HCT116 (cell line): ENCODE measurements at places on chromosomes 3 and 15.
A peak's percentile ranks its signal among the peaks of the same experiment; 100 is the strongest.

DNA sequence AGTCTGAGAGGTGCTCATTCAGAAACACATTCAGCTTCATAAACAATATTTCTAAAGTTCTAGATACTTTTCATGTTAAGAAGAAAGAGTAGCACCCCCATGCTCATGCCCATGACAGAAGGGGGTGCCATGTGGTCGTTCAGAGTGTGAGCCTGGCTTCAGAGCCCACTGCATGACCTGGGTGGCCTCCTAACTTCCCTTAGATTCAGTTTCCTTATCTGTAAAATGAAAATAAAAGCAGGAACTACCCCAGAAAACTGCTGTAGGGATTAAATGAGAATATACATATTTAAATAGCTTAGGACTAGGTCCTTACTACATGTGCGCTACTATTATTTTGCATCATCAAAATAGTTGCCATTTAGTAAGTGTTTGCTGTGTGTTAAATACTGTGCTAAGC is 69.2 kb downstream of the ABHD5 start:
- H3K36me3 ChIP-seq = no peaks in the 10 kb centered on the region
- H3K27ac ChIP-seq = no peak overlapping the region
- H3K4me3 ChIP-seq = no peak overlapping the region
- no peaks in the 10 kb centered on the region for H3K27me3 ChIP-seq
- DNase-seq = no peak
- no peaks in the 10 kb centered on the region for H3K4me1 ChIP-seq

GRCh38 chr3:106197532-106198194 is 328.9 kb upstream of the CBLB start:
- no peaks in the 10 kb centered on the region for H3K36me3 ChIP-seq
- H3K27ac ChIP-seq = no peak overlapping the region
- H3K27me3 ChIP-seq = no peaks in the 10 kb centered on the region
- no peak for DNase-seq

GRCh38 chr3:71244153-71244825 is 339.2 kb downstream of the FOXP1 start:
- no peak overlapping the region for H3K4me3 ChIP-seq
- no peaks in the 10 kb centered on the region for H3K36me3 ChIP-seq
- no peak for DNase-seq
- H3K4me1 ChIP-seq = no peaks in the 10 kb centered on the region
- H3K27me3 ChIP-seq = peaks cover 2% of the 10 kb centered on the region; the same call in 1 of the 2 replicates
- H3K27ac ChIP-seq = no peak overlapping the region

- DNase-seq = no peak
- H3K4me3 ChIP-seq = peak within 1 kb of the TSS; percentile 37
- H3K27ac ChIP-seq = no peak within 1 kb of the TSS
- H3K36me3 ChIP-seq = no peaks in the 10 kb centered on the region
- peaks cover 33% of the 10 kb centered on the region for H3K4me1 ChIP-seq
- H3K27me3 ChIP-seq = peaks cover 5% of the 10 kb centered on the region; the same call in 1 of the 2 replicates
Observed at GRCh38 chr3:86990734-86991481, at the start of gene VGLL3. Gene VGLL3 (minus strand): TSS chr3:86991149. CDS start chr3:86990743, 406 bp downstream.

DNA sequence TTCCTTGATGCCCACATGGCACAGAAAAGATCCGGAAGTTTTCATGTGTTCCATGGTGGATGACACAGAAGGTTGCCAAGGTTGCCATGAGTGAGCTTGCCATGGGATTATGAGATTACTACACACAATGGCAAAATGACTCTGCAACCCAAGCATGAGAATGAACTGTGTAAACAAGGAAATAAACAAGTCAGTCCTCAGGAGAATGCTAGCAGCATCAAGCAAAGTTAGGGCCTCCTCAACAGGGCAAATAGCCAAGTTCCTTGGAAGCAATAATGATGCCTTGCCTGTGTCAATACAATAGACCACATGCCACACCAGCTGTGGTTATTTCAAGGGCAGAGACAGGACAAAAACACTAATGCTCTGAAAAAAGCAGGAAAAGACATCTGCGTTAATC is 41.8 kb downstream of the AQR start:
- H3K4me1 ChIP-seq = no peaks in the 10 kb centered on the region
- no peaks in the 10 kb centered on the region for H3K27me3 ChIP-seq
- H3K4me3 ChIP-seq = no peak overlapping the region
- DNase-seq = no peak

DNA sequence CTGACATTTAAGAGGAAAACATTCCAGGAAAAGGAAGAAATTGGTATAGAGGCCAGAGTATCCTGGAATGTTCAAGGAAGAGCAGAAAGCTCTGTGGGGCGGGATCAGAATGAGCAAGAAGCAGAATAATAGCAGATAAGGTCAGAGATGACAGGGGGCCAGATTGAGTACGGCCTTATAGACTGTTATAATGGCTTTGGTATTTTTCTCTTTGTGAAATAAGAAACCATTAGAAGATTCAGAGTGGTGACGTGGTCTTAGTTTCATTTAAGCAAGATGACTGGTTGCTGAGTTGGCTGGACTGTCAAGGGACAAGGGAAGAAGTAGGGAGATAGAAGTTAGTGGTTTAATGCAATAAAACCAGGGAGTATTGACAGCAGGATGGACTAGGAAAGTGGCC is 218.3 kb upstream of the SOX2 start:
- no peak overlapping the region for H3K27ac ChIP-seq
- H3K4me1 ChIP-seq = no peaks in the 10 kb centered on the region
- DNase-seq = no peak
- peaks cover 33% of the 10 kb centered on the region for H3K27me3 ChIP-seq
- H3K4me3 ChIP-seq = no peak overlapping the region

GRCh38 chr3:42660131-42660715 is 6.7 kb downstream of the ZBTB47 start:
- DNase-seq = no peak
- H3K4me1 ChIP-seq = peaks cover 16% of the 10 kb centered on the region
- no peak overlapping the region for H3K27ac ChIP-seq
- H3K4me3 ChIP-seq = no peak overlapping the region
- H3K36me3 ChIP-seq = no peaks in the 10 kb centered on the region

DNA sequence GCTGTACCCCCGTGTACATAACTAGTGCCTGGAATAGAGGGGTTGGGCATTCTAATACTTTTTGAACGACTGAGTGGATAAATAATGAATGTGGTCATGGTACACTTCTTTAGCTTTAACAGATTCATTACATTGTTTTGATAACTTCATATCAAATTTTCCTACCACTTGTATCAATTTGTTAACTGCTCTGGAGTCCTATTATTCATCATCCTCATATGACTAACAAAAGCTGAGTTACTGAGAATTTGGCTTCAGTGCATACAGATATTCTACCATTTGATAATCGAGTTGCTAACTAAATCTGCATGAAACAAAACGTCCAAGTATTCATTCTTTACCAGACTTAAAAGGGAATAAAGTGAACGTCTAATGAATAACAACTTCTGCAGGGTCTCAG is 31.7 kb downstream of the FRMD5 start:
- H3K36me3 ChIP-seq = no peaks in the 10 kb centered on the region
- peak overlapping the region; percentile 15; the same call in 1 of the 2 replicates for H3K27ac ChIP-seq
- H3K27me3 ChIP-seq = no peaks in the 10 kb centered on the region
- H3K4me3 ChIP-seq = no peak overlapping the region
- H3K4me1 ChIP-seq = peaks cover 33% of the 10 kb centered on the region

DNA sequence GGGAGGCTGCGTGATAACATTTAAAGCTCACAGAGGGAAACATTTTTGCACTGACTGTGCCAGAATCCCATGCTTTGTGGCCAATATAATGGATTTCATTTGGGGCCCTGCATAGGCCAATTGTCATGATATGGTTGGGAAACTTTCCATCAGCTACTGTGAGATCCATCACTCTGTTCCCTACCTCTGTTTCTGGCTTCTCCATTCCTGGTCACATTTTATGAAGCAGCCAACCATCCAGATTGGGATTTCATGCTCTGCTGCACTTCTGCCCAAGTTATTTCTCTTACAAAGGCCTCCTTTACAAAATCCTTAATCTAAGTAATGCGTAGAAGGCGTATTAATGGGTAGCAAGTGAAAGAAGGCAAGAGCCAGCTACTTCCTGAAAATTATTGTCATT is 221.1 kb downstream of the LRTM1 start:
- H3K4me3 ChIP-seq = no peak overlapping the region
- H3K36me3 ChIP-seq = no peaks in the 10 kb centered on the region
- no peaks in the 10 kb centered on the region for H3K4me1 ChIP-seq
- no peak overlapping the region for H3K27ac ChIP-seq
- DNase-seq = no peak

DNA sequence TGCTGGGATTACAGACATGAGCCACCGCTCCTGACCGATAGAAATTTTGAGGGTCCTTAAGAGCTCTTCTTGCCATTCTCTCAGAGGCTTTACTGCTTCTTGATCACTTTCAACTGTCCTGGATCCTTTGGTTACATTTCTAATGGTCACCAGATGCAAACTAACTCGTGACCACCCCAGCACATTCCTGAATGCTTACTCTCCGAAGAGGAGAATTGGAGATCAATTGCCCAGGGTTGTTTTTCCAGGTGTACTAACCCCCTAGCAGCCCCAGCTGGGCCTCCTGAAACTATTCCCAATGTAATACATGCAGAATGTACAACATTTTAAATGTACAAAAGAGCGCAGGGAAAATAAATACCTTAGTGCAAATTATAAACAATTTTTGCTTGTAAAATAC is 65.1 kb upstream of the TBL1XR1 start:
- no peak for DNase-seq
- H3K27me3 ChIP-seq = no peaks in the 10 kb centered on the region
- 0 out of 2 replicates have a peak, but pooled peaks cover 7% of the 10 kb centered on the region for H3K4me1 ChIP-seq
- H3K27ac ChIP-seq = no peak overlapping the region

- no peaks in the 10 kb centered on the region for H3K4me1 ChIP-seq
- no peak overlapping the region for H3K4me3 ChIP-seq
- DNase-seq = no peak
Observed at GRCh38 chr3:169007145-169007544, 656.4 kb downstream of the MECOM start.

DNA sequence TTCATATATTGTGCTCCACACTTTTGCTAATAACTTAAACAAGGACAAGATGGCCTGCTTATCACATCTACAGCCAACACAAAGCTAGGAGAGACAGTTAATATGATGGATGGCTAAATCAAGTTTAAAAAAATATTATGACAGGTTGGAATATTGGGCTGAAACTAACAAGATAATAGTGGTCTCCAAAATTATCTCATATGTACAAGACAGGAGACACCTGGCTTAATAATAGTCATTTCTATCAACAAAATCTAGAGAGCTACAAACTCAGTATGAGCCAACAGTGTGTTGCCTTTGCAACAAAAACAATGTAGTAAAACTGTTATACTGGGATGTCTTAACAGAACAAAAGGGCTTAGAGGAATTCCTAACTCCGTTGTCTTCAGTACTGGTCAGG is 317.1 kb upstream of the COL8A1 start:
- no peak overlapping the region for H3K4me3 ChIP-seq
- no peak overlapping the region for H3K27ac ChIP-seq
- peaks cover 40% of the 10 kb centered on the region for H3K27me3 ChIP-seq
- no peaks in the 10 kb centered on the region for H3K4me1 ChIP-seq

DNA sequence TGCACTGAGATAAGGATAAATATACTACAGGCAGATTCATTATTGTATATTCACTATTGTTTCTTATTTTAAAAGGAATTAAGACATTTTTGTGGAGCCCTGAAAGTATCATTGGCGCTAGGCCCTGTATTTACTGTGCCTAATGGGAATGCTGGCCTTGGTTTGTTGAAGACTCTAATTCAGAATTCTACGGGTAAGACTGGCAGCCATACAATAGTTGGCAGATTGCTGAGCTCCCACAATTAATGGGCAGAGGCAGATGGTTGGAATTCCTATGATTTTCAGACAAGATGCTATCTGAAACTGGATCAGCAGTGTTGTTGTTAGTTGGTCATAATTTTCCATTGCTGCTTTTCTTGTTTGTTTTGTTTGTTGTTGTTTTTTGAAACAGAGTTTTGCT is 14.7 kb downstream of the PGBD4 start:
- DNase-seq = no peak
- H3K4me3 ChIP-seq = no peak overlapping the region
- no peaks in the 10 kb centered on the region for H3K36me3 ChIP-seq
- no peaks in the 10 kb centered on the region for H3K4me1 ChIP-seq
- no peaks in the 10 kb centered on the region for H3K27me3 ChIP-seq
- H3K27ac ChIP-seq = no peak overlapping the region

DNA sequence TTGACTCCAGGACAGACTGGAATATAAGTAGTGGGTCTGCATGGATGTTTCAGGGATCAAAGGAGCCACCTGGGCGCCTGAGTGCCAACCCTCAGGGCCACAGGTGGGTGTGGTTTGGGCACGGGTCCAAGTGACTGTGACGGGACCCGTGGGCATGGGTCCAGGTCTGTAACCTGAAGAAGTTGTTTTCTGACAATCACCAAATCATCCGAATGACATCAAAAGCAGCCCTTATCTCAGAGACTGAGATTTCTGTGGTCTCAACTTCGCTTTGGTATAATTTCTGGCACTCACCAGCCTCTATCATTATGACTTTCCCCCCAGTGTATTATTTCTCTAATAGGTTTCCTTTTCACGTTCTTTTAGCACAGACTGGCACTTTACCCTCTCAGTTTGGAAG is 24.4 kb downstream of the RLBP1 start:
- H3K36me3 ChIP-seq = no peaks in the 10 kb centered on the region
- no peak overlapping the region for H3K27ac ChIP-seq
- H3K4me1 ChIP-seq = peaks cover 17% of the 10 kb centered on the region
- no peaks in the 10 kb centered on the region for H3K27me3 ChIP-seq
- no peak overlapping the region for H3K4me3 ChIP-seq

- no peak for DNase-seq
- H3K36me3 ChIP-seq = no peaks in the 10 kb centered on the region
- no peak overlapping the region for H3K27ac ChIP-seq
- H3K4me1 ChIP-seq = no peaks in the 10 kb centered on the region
Observed at GRCh38 chr3:98778852-98779413, 15.8 kb downstream of the ST3GAL6 start.

- no peaks in the 10 kb centered on the region for H3K36me3 ChIP-seq
- H3K4me1 ChIP-seq = no peaks in the 10 kb centered on the region
- no peaks in the 10 kb centered on the region for H3K27me3 ChIP-seq
- H3K27ac ChIP-seq = no peak overlapping the region
Observed at GRCh38 chr15:34064438-34064837, 25.4 kb upstream of the AVEN start.

- H3K27me3 ChIP-seq = no peaks in the 10 kb centered on the region
- H3K4me1 ChIP-seq = peaks cover 11% of the 10 kb centered on the region
- no peak overlapping the region for H3K4me3 ChIP-seq
- H3K27ac ChIP-seq = no peak overlapping the region
Observed at GRCh38 chr15:36499412-36500389, 79.7 kb upstream of the CDIN1 start.

GRCh38 chr3:57093971-57094535 is 33.6 kb downstream of the SPATA12 start:
- no peaks in the 10 kb centered on the region for H3K36me3 ChIP-seq
- H3K27me3 ChIP-seq = no peaks in the 10 kb centered on the region
- no peak overlapping the region for H3K27ac ChIP-seq

DNA sequence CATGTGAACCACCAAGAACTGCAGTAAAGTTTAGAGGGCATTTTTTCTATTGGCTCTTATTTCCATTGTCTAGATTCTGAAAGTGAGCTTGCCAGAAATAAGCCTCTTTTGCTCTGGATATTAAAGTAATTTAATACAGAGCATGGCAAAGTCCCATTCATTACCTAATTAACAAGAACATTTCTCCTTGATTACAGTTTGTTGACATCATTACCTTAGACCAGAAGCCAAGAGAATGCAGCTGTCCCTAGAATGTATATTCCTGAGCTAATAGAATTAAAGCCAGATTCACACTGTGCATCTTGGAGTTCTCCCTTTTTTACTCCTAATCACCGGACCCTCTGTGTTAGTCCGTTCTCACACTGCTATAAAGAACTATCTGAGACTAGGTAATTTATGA is 46.4 kb upstream of the TM4SF4 start:
- no peaks in the 10 kb centered on the region for H3K36me3 ChIP-seq
- H3K27ac ChIP-seq = no peak overlapping the region
- no peaks in the 10 kb centered on the region for H3K27me3 ChIP-seq
- H3K4me3 ChIP-seq = no peak overlapping the region
- H3K4me1 ChIP-seq = no peaks in the 10 kb centered on the region
- no peak for DNase-seq
